NCI-H460 (cell line): ENCODE measurements at places on chromosomes 6 and 20. TPM values are rescaled to one million over a fixed set of nuclear protein-coding genes. Genes with fewer than 3 reads are reported as not detected.

- no peak for DNase-seq
Measured at GRCh38 chr20:11502061-11502460, 415.6 kb upstream of the BTBD3 start.

TAAR2 gene
- total RNA-seq: not detected in 2 replicates

SGK2 gene
- 0.15 TPM in 1 of 2 replicates, not detected in the other for total RNA-seq

DNA sequence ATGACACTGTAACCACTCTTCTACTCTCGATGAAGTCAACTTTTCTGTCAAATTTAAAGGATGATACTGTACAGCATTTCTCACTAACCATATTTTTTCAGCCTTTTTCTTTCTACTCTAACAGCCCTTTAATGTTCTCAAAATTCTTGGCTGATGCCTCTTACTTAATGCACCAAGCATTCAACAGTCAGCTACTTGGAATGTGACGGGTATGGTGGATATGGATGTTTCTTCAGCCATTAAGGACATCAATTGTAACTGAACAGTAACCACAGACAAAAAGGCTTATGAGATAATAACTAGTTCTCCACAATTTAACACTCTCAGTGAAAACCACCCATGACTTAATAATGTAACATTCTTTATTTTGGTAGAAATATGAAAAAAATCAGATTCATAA is 467.2 kb upstream of the ZNF337 start:
- DNase-seq: no peak

ACTR5 gene
- total RNA-seq: 6.9 and 8.8 TPM in 2 replicates

GRCh38 chr6:31355583-31355948 is 1.4 kb downstream of the HLA-B start:
- no peak for DNase-seq

RGS17 gene
- total RNA-seq: 0.14 and 0.20 TPM in 2 replicates

BPI gene
- not detected in 2 replicates for total RNA-seq

GRCh38 chr6:148999929-149000468 is 253.2 kb downstream of the UST start:
- no peak for DNase-seq

MC3R gene
- total RNA-seq: not detected in 2 replicates

DNA sequence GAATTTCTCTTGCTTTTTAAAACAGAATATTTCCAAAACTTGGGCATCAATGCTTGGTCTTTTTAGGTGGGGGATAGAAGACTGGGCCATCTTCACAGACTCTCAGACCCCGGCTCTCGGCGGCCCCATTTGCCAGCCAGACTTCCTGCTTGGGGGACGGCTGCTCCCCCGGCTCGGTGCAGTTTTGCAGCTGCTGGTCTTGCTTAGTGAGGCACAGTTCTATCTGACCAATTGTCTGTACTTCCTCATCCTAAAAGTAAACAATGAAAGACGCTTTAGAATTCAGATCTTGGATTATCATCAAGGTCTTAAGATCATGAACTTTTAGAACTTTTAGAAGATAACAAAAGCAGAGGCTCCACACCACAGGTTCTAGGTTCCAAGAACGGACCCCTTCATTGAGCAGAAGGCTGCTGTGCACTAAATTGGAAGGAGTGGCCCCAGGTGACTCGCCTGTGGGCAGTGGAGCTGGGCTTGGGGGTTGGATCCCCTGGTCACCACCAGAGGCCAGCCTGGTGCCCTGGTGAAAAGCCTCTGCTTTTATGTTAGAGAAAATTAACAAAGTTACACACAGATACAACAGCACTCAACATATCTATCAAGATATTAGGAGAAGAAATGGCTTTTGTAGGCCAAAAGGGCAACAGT is 26.7 kb downstream of the RNASET2 start:
- DNase-seq: no peak
